ENCODE measurements at places on chromosomes 2 and 18. TPM values are rescaled to one million over a fixed set of nuclear protein-coding genes. Genes with fewer than 3 reads are reported as not detected.

ALLC gene
- not detected for total RNA-seq

POTEF gene
- total RNA-seq = not detected

SFT2D3 gene
- 4.3 TPM for total RNA-seq

GAREM1 gene
- total RNA-seq = 9.8 TPM

GPR35 gene
- 1.2 TPM for total RNA-seq

MROH2A gene
- total RNA-seq = not detected

ARHGAP28 gene
- total RNA-seq = 26.2 TPM

SELENOI gene
- 14.6 TPM for total RNA-seq

- no peak for DNase-seq
Measured at GRCh38 chr2:11074246-11074820, 80.9 kb upstream of the SLC66A3 start.

DNA sequence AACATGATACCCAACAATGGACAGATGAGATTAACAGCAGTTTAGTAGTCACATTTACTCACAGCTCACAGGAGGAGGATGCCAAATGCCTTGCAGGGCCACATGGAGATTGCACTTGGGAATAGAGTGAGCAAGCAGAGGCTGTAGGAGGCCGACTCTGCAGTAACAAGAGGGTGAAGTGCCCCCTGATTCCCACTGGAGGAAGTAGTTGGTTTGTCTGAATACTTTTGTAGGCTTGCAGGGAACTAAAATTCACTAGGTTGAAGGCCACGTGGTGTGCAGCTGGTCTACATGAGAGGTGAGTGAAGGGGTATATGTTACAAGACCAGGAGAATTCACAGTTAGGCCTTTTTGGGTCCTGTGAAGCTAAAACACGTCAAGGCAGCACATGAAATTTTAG is 419.3 kb upstream of the TNP1 start:
- no peak for DNase-seq

- no peak for DNase-seq
Measured at GRCh38 chr2:236861944-236862343, 223.7 kb upstream of the COPS8 start.

DNA sequence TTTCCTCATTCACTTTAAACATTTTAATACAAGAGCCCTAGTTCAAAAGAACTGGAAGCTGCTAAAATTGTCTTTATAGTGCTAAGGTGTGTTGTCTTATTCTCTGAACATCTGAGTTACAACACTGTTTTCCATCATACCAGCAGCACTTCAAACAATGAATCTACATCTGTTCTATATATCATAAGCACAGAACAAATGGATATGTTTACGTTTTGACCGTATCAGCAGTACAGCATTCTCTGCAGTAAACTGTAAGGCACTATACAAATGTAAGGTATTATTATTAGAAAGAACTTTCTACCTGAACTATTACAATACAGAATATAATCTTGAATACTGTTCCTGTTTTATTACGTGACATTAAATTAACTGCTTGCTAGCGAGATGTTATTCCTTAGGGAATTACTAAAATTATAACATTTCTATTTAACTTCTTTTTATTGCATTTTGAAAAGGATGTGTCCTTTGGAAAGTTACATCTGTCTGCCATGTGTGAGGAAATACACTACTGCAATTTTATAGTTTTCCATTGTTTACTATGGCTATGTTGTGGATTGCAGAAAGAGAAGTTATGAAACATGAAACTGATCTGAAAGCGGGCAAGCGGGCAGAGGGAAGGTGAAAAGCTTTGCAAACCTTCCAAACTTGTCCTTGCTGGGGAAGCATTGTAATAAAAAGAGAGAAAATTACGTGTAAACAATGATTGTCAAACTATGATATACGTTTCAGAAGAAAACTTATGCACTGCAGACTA is 13.7 kb downstream of the NCKAP1 start:
- DNase-seq = no peak

GRCh38 chr2:181857483-181857882 is 34.0 kb upstream of the ITPRID2 start:
- no peak for DNase-seq

DNA sequence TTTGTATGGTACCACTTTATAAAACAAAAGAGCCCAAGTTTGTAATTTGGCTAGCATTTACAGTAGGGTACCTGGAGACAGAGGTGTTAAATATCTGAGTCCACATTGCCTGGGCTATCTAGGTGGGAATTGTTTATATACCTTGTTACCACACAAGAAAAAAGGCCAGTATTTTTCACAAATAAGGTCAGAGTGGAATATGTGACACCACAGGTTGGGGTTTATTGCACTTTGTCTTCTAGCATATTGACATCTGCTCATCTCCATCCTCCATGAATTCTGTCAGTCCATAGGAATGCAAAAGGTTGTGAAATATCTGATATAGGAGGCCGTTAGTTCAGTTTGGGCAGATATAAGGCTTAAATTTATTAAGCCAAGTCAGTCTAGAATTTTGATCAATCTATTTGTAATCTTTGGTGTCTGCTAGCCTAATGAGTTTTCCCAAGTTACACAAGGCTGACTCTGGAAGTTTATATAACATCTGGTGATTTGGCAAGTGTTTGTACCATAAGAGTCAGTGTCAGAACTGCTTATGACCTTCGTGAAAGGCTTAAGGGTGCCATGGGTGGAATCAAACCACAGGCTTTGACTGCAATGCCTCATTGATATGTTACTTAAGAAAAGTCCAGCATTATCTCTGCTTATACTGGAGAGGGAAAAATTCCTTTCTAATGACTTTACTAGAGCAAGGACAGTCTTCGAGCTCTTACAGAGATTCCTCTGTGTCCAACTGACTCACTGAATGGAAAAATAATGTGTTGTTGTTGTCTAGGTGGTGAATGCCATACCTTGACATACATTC is 11.3 kb upstream of the DPP4 start:
- no peak for DNase-seq

- no peak for DNase-seq
Measured at GRCh38 chr2:45567974-45568789, 42.9 kb downstream of the SRBD1 start.

DNA sequence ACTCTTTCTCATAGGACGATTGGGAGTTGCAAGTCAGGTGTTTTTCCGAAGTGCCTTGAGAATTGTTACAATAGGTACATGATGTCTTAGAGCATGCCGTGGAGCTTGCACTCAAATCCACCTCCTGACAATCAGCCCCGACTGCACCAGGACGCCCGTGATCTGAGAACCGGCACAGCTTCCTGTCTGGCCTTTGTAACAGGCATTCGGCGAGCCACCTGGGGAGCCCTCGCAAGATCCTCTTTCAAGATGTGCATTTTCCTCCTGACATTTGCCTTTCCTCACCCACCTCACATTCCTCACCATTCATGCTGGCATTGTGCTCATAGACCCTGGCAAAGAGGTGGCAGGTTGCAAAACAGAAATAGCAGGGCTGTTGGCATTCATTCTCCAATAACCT is 427.3 kb downstream of the GALR1 start:
- DNase-seq = no peak

DNA sequence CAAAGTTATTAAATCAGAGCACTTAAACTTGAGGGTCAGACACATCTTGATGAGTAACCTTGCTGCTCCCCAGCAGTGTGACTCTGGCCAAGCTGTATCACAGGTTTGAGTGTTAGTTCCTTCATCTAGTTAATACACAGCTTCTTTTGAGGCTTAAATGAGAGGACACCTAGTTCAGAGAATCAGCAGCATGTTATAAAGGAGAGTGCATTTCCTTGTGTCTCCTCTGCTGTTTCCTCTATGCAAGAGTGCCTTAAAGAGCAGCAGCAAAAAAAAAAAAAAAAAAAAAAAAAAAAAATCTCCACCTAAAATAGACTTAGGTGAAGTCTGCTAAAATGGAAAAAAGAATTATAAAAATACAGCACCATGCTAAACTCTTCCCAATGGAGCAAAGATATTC is 261.9 kb downstream of the TCF4 start:
- no peak for DNase-seq

DNA sequence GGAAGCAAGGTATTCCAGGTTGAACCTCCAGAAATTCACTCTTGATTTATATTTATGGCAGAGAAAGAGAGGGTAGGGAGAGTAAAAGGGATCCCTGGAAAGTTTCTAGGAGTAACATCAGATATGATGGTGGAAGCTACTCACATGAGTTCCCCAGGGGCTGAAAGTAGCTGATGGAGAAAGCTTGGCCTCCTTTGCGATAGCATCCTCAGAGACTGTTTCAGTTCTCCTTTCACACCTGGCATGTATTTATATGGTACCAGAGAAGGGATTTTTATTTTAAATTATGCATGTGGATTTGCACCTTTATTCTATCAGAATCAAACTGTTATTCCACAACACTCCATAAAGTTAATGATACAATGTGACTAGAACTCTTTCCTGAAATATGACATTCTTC is 126.3 kb upstream of the OSR1 start:
- DNase-seq = no peak

GRCh38 chr2:9897846-9898245 is 53.6 kb upstream of the GRHL1 start:
- DNase-seq = no peak

- no peak for DNase-seq
Measured at GRCh38 chr2:102117472-102117858, 25.1 kb upstream of the IL1R1 start.

- DNase-seq = no peak
Measured at GRCh38 chr2:102764083-102764482, 2.3 kb downstream of the TMEM182 start.

GRCh38 chr2:190235101-190235500 is 84.5 kb downstream of the HIBCH start:
- DNase-seq = no peak

DNA sequence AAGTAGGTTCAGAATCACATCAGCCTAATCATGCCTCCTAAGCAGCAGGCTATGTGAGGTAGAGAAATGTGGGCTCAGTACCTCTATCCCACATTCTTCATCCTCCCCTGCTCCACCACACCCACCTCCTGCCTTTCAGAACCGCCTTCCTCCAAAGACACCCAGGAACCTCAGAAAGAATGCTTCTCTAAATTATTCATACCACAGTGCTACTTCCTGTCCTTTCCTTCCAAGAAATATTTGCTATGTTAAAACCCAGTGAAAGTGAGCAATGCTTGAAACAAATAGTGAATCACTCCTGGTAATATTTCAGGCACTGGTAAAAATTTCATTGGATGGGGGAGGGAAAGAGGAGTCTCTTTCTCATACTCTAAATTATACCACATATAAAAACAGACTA is 24.0 kb upstream of the CREB1 start:
- no peak for DNase-seq

DNA sequence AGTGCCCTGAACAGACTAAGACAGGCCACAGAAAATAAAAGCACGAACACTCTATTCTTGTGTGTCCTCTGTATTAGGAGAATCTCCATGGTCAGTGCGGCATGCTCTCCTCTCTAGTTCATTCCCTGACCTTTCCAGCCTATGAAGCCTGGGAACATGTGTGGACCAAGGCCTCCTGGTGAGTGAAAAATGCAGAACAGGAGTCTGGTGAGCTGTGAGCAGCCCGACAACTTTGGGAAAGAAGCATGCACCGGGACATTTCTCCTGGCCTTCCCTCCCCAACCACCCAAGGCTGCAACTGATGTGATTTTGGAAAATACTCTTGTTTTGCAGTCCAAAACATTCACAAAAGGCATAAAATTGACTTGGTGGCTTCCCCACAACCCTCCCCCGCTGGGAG is 878.3 kb upstream of the ID2 start:
- DNase-seq = no peak

- no peak for DNase-seq
Measured at GRCh38 chr2:207810200-207810788, 40.6 kb upstream of the FZD5 start.

GRCh38 chr2:54773838-54774237 is 50.4 kb downstream of the EML6 start:
- no peak for DNase-seq

- DNase-seq = no peak
Measured at GRCh38 chr2:71256421-71256820, 29.5 kb upstream of the PAIP2B start.

DNA sequence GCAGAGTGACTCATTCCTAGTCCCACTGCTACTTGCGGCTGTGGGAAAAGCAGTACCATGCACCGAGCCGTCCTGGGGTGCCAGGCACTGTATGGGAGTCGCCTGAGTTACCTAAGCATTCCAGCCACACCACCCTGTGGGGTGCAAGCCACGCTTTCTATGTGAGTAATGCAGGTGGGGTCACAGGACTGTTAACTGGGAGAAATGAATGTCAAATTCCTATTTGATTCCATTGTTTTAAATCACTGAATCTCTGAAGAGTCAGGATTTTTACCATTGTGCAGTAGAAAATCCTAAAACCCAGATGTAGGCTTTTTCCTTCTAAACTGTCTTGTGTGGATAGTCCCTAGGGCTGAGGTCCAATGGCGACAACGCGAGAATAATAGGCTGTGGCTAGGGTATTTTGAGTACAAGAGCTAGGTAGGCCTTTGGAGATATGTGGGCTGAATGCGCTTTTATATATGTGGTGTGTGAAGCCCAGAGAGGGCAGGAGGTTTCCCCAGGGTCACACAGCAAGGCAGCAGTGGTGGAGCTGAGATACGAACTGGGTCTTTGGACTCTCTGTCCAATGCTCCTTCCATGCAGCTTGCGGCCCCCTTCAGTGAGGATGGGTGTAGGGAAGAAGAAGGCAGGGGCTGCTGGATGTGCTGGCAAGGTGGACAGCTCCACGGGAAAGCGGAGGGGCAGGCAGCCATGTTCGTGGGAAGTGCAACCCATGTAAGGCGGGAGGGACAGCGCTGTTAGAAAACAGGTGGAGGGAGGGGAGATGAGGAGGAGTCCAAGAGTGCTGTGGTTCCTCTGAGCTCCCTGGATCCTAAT is 83.2 kb downstream of the DDX1 start:
- no peak for DNase-seq

DNA sequence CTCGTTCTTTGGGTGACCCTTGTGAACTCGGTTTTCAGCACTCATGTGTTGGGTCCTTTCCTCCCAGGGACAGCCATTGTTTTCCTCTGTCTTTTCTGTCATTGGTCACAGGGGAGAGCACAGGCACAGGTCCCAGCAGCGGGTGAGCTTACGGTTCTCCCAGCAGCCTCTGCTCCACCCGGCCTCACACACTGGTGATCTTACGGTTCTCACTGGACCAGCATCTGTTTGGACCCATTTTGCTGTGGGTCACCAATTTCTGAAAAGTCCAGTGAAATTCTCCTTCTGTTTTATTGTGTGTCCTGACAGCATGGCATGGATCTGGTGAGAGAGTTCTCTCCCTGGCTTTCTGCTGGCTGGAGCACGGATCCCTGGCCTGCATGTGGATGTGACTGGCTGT is 49.8 kb upstream of the ANKRD62 start:
- DNase-seq = no peak

- no peak for DNase-seq
Measured at GRCh38 chr18:3717376-3718025, 267.5 kb downstream of the TGIF1 start.

DNA sequence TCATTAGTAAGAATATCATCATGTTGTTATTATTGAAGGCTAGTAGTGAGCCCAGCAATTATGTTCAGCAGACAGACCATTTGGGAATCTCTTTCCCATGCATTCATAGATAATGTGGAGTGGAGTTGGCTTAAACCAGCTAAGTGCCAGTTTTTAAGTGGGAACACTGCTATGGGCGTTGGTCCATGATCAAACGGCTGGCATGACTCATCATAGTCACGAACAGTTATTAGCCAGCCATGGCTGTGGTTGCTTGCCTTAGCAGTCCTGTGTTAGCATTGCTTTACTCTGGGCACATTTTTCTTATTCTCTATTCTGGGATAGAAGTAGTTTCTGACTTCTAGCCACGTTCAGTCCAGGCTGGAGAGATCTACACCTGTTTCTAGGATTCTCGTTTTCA is 17.7 kb downstream of the EIF4E2 start:
- no peak for DNase-seq

- DNase-seq = no peak
Measured at GRCh38 chr2:69570474-69570873, 73.1 kb downstream of the AAK1 start.

GRCh38 chr18:33871363-33872025 is 293.5 kb downstream of the ASXL3 start:
- no peak for DNase-seq

- DNase-seq = no peak
Measured at GRCh38 chr2:26727641-26728561, 35.4 kb downstream of the KCNK3 start.

Data from posterior vena cava (tissue), 2 donors.